ENCODE measurements at places on chromosomes 2 and 18.
A peak's percentile ranks its signal among the peaks of the same experiment; 100 is the strongest.

DNA sequence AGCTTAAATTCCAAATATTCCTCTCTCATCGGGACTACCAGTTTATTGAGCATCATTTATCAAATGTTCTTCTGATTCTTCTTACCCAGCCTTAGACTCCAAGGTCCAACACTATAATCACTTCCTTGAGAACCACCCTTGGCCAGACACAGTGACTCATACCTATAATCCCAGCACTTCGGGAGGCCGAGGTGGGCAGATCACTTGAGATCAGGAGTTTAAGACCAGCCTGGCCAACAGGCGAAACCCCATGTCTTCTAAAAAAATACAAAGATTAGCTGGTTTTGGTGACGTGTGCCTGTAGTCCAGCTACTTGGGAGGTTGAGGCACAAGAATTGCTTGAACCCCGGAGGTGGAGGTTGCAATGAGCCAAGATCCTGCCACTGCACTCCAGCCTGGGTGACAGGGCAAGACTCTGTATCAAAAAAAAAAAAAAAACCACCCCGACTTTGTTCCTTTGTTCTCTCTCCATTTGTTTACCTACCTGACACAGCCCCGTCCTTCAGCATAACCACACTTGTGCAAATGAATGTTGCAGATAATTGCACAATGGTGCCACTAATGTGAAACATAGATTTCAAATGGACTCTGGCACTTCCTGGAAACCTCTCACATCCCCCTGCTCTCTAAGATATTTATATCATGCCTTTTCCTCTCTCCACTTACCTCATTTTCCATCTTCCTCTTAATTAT, 38.9 kb upstream of the LPIN2 start:
- DNase-seq, result no peak

DNA sequence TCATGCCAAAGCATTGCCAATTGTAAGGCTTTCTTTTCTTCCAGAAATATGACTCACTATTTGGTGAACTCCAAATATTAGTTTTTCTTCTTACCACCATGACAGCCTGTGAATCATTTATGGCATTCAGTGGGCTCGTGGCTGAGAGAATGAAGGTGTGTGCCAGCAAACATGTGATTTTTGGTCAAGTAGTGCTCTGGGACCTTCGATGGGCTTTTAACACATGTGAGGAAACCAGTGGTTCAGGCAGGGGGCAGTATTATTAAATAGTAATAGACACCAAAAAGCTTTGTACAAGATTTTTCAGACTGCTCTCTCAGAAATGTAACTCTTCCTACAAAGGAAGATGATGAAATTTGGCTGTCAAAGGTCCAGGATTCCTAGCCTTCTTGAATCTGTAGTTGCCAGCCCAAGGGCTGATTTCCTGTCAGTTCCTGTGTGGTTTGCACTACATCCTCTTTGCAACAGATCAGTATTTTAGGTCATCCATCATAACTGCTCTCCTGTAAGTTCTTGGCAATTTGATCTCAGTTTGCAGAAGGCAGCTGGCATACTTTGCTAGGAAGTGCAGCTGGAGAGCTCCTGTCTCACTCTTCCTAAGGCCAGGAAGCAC, 64.3 kb downstream of the BABAM2 start:
- DNase-seq, result no peak

- no peak for DNase-seq
Measured at GRCh38 chr2:48461721-48462120, 68.2 kb upstream of the STON1 start.

DNA sequence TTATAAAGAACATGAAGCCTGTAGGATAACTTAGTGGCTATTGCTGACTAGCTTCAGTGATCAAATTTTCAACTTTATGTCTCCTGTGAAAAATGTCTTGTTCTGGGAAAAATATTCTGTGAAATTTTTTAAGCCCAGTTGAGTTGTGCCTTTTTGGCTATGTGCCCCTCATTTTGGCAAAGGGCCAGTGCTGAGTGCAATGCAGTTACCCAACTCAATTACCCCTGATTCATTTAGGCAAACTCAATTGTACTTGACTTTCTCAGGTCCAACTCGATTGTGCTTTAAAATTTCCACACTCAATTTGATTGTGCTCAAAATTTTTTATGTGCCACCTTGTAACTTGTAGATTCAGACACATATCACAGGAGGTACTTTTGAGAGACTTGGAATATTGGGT, 548.8 kb upstream of the NRP2 start:
- DNase-seq, result no peak

DNA sequence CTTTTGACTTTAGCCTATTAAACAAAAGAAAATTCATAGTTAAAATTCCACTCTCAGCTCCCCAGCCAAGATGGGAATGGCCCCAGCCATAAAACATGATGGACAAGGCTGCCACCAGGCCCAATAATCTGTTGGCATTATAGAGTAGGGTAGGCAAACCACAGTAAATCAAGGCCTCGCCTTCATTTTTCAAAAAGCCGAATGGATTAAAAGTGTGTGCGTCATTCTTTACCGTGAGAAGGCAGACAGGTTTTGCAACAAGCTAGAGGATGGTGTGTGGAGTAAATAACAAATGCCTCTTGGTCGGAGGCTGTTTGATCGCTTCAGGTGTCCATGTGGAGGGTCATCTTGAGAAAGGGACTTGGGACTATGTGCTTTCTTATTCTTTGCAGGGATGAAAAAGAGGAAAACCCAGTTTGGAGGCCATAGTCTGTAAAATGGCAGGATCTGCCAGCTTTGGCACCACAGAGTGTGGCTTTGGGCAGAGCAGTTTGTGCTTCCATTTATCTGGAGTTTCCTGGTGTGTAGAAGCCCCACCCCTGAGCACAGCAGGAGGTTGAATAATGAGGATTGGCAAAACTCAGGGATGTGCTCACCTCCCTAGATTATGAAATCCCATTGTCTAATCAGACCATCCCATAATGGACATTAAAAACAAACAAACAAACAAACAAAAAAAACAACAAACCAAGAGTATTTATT, 57.1 kb upstream of the ITGB6 start:
- no peak for DNase-seq

DNA sequence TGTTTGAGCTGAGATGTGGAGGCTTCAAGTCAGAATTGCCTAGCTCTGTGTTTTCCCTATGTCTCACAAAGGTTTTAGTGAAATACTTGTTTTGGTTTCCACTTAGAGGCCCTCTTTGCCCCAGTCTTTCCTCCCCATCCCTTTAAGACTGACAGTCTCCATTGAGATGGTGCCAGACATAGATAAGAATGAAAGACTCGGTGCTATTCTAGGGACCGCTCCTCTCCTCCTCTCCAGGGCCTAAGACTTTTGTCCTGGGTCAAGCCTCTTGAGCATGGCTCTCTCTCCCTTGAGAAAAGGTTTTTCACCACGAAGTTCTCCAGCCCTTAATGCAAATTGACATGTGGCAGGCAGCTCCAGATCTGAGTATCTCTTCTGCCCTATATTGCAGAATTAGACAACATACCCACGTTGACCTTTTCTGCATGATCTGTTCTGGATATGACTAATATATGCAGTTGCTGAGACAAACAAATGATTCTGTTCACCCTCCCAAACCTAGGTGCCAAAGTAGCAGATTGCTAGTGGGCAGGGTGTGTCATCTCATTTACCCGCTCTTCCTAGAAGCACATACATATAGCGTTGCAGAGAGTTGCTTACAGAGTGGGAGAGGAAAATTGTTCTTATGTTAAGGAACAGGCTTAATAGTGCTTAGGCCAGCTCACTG, 47.5 kb upstream of the ACSL3 start:
- DNase-seq, result no peak

GRCh38 chr2:190627448-190628412, 21.2 kb upstream of the NAB1 start:
- no peak for DNase-seq

- DNase-seq, result no peak
Measured at GRCh38 chr2:204576362-204576979, 31.2 kb downstream of the PARD3B start.

- no peak for DNase-seq
Measured at GRCh38 chr18:47975701-47976100, 45.2 kb upstream of the SMAD2 start.

- DNase-seq, result no peak
Measured at GRCh38 chr18:40866968-40867367, 1088.1 kb upstream of the PIK3C3 start.

GRCh38 chr2:118954297-118955060, 12.5 kb downstream of the MARCO start:
- DNase-seq, result no peak

DNA sequence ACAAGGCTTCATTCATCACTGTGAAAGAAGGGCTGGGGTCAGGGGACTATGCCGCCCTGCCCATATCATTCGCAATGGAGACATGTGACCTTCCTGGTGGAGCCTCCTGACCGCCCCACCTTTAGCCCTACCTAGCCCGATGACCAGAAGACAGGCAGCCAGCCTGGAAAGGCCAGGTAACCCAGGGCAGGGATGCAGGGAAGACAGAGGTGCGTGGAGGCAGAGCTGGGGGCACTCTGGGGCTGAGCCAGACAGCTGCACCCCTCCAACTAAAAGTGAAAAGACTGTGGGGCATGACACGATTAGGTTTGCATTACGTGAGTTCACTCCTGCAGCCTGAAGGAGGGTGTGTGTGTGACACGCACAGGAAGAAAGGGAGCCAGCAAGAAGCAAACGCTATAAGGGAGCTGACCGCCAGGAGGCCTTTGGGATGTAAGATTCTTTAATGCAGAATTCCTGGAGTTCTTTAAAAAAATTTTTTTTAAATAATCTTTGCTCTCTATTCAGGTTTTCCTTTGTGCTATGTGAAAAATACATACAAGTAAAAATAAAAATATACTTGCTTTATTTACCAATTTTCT, 3.7 kb upstream of the HES6 start:
- DNase-seq, result no peak

DNA sequence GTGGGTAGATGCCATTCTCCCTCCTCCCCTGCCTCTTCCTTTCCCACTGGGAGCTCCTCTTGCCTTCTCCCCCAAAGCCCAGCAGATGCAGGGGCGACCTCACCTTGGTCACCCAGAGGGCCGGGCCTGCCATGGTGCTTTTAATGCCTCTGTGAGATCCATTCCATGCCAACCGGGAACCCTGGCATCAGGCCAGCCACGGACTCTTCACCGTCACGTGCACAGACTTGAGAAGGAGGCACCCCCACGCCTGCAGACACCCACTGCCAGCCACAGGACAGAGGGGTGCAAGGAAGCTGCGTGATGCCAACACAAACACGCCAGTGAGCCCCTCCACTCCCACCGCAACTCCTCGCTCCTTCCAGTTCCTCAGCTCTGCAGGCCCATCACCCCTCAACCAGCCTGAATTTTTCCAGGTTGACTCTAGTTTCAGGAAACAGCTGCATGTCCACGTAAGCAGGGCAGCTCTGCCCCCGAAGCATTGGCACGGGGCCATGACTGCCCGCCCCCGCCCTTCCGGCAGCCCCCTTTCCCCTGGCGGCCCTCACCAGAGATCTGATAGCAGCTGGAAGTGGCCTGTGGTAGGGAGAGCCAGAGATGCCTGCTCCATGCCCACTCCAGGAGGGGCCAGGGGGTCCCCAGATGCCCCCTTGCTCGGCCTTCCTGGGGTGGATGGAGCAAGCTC, 50.8 kb downstream of the DNMT3A start:
- no peak for DNase-seq

DNA sequence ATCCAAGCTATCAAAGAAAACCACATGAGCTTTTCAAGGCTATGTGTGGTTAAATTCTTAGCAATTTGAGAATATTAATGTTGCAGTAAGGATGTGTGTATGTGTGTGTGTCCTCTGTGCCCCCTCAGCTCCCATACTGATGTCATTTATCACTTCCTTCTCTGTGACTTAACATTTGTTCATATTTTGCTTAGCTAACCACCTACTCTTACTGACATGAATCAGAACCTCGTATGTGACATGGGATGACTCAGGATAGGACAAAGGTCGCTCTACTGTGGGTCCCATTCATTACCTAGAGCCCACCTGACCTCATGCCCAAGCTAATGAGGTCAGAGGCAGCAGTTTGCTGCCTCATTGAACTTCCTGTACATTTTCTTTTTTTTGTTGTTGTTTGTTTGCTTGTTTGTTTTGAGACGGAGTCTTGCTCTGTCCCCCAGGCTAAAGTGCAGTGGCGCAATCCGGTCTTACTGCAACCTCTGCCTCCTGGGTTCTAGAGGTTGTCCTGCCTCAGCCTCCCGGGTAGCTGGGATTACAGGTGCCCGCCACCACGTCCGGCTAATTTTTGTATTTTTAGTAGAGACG, 36.3 kb downstream of the MOGAT1 start:
- no peak for DNase-seq

GRCh38 chr2:186693446-186693832, 421 bp upstream of the FAM171B start:
- DNase-seq, result no peak

DNA sequence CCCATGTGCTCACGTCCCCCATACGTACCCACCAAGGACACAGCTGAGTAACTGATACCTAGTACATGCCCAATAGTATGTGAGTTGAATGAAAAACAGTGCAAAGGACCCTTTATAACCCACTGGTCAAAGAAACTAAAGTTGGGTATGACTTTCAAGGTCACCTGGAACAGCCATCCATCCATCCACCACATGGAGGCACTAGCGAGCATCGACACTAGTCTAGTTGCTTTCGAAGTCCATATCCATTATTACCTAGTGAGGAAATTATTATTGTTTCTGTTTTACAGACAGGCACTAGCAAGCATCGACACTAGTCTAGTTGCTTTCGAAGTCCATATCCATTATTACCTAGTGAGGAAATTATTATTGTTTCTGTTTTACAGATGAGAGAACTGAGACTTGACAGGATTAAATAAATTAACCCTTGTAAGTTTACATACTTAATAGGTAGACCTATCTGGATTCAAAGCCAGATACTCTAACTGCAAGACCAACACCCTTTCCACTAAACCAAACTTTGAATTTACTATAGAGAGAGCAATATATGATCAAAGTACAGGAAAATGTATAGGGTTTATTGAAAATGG, 233.7 kb downstream of the METTL4 start:
- peak; percentile 9 for DNase-seq

DNA sequence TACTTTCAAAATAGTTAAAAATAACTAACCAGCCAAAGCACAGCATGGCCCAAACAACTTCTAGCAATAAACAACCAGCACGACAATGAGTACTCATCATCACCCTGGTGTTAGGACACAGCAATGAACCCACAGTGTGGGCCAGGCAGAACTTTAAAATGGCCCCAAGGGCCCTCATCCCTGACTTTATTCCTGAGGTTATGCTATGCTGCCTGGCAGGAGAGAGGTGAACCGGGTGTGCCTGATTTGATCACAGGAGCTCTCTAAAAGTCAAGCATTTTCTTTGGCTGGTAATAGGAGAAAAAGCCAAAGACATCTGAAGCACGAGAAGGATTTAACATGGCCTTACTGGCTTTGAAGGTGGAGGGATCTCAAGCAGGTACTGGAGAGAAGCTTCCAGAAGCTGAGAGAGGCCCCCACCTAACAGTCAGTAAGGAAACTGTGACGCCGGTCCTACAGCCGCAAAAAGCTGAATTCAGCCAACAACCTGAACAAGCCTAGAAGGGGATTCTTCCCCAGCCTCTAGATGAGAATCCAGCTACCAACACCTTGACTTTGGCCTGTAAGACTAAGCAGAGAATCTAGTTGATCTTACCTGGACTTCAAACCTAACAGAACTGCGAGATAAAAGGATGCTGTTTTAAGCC, 115.4 kb downstream of the DDX1 start:
- no peak for DNase-seq

- DNase-seq, result no peak
Measured at GRCh38 chr2:134973241-134974138, 54.9 kb downstream of the CCNT2 start.
